ENCODE measurements at places on chromosomes 5 and 9.

DNA sequence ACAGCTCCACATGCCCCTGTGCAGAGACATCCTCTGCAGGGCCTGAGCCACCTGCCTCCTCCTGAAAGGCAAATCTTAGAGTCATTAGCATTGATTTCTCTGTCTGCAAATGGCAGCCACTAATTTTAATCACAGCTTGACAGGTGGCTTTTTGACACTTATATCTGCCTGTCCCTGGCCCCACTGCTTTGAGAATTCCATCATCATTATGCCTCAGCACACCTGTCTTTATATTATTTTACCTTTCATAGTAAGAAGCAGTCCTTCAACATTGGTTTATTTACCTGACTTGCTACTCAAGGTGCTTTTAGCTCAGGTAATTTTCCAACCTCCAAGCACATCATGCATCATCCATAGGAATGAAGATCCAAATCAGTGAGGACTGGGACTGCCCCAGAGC lies 451.3 kb downstream of the MTRR start:
- DNase-seq = no peak

GRCh38 chr9:130345897-130346385 lies 80.4 kb downstream of the HMCN2 start:
- no peak for DNase-seq

- no peak for DNase-seq
Observed at GRCh38 chr5:15834596-15835245, 334.7 kb downstream of the FBXL7 start.

DNA sequence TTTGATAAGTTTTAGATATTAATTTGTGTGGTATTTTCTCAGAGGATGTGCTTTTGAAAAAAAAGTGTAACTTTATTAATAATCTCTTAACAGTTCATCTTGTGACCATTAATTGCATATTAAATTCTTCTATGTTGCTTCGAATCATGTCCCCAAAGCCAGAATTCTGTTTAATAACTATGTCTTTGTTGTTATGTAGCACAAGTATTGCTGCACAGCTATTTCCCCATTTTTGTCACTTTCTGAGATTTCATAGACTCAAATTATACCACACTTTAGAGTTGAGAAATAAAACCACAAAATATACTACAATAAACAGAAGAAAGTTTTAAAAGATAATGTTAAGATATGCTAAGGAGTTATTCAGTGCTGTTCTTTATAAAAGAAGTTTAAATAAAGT lies 2.8 kb downstream of the MEF2C start:
- DNase-seq = no peak

GRCh38 chr9:2018162-2018643 lies 3.1 kb downstream of the SMARCA2 start:
- no peak for DNase-seq

- no peak for DNase-seq
Observed at GRCh38 chr9:85430659-85431338, 311.0 kb downstream of the AGTPBP1 start.

DNA sequence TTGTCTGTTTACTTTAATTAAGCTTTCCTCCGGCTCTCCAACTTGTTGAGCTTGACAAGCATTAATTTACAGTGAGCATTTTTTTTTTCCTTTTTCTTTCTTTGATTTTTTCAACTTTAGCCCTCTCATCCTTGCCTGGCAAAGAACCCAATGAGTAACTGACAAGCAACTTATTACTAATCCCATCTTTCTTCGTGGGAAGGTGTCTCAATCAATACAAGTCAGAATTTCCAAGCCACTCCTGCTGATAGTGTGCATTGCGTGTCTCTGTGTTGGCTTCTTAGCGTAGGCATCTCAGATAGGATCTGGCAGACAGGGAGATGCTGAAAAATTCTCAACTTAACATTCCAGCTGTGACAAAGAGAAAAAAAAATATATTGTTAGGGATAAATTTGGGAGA lies 527.7 kb upstream of the WWC1 start:
- no peak for DNase-seq

GRCh38 chr9:37121881-37122280 lies 1.5 kb downstream of the ZCCHC7 start:
- DNase-seq = no peak

DNA sequence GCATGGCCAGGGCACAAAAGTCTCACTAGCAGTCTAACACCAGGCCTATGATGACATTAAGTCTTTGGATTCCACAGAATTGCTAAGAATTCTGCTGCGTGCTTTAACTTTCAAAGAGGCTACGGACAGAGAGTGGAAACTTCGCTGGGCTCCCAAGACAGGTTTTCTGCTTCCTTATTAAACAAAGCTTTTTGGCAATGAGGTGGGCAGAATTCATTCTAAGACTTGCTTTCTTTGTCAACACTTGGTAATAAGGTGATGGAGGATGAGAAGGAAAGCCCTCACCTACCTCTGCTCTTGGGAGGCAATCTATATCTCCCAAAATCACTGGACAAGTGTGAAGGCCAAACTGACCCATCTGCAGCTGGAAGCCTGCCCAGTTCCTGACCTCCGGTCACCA lies 231.9 kb downstream of the ATPSCKMT start:
- DNase-seq = no peak

- no peak for DNase-seq
Observed at GRCh38 chr9:93965830-93966577, 10.8 kb upstream of the BARX1 start.

GRCh38 chr5:147482706-147483180 lies 27.1 kb downstream of the DPYSL3 start:
- no peak for DNase-seq

DNA sequence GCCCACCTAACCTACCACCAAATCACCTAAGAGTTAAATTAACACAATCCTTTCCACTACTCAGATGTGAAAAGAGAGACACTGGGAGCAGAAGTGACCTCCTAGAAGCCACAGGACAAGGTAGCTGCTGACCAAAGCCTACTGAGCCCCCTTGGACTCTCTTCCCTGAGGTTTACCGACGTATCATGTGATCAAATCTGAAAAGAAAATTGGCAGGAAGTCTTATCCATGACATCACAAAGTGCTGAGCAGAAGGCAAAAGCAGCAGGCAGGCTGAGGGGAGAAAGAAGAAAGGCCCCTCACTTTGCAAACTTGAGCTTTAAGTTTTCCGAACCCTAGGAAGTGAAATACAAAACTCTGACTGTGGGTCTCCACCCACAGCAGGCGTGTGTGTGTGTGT lies 11.1 kb downstream of the PRELID2 start:
- DNase-seq = no peak

DNA sequence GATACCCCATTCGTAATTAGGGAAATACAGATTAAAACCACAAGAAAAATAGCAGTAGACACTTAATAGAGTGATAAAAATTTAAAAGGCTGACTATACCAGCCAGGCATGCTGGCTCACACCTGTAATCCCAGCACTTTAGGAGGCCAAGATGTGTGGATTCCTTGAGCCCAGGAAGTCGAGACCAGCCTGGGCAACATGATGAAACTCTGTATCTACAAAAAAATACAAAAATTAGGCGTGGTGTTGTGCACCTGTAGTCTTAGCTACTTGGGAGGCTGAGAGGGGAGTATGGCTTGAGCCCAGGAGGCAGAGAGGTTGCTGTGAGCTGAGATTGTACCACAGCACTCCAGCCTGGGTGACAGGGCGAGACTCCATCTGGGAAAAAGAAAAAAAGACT lies 72.0 kb downstream of the FCHO2 start:
- no peak for DNase-seq

- no peak for DNase-seq
Observed at GRCh38 chr5:78527054-78527859, 121.3 kb downstream of the LHFPL2 start.

DNA sequence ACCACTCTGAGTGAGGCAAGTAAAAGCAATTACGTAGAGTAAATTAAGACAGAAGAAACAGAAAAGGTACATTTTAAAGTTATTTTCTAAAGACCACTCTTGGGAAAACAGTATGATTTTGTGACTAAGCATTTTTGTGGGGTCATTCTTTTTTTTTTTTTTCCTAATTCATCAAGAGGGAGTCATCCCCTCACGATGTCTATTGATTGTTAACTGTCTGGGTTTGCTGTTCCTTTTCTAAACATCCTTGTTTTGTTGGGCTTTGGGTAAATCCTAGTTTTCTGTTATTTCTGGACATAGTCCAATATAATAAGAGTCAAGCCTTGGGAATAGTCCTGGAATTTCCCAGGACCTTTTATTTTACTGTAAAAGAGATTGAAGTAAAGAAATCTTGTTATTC lies 63.8 kb downstream of the ANKRD55 start:
- DNase-seq = no peak

- no peak for DNase-seq
Observed at GRCh38 chr5:179919487-179920060, 11.9 kb upstream of the TBC1D9B start.

DNA sequence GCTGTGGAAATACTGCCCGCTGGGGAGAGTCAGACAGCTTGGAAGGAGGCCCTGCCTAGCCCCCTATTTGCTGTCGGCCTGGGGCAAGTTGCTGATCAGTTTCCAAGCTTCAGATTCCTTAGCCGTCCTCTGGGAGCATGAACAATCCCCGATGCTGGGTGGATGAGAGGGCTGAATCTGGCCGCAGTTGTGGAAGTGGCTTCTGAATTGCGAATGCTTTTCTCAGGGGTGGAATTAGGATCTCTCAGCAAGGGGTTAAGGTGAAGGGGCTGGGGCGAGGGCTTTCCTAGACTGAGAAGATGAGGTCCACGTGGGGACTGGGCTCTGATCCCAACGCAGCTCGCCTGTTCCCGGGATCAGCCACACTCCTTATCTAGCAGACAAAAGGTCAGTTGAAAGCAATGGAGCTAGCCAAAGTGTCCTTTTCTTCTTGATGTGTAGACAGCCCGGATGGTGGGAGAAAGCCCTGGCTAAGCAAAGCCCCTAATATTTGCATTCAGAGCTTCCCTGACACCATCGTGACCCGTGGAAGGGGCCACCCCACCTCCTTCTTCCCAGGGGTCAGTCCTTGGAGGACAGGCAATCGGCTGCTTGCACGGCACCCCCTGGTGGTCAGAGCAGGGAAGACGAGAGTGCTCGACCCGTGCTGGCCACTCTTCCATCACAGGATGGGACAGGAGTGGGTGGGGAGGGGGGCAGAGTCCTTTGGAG lies 54.9 kb downstream of the COL15A1 start:
- DNase-seq = no peak

- no peak for DNase-seq
Observed at GRCh38 chr9:99118782-99119466, 14.0 kb downstream of the TGFBR1 start.

- DNase-seq = no peak
Observed at GRCh38 chr5:54514291-54514690, 3.3 kb upstream of the SNX18 start.

GRCh38 chr5:172931001-172931536 lies 28.2 kb upstream of the RPL26L1 start:
- no peak for DNase-seq

DNA sequence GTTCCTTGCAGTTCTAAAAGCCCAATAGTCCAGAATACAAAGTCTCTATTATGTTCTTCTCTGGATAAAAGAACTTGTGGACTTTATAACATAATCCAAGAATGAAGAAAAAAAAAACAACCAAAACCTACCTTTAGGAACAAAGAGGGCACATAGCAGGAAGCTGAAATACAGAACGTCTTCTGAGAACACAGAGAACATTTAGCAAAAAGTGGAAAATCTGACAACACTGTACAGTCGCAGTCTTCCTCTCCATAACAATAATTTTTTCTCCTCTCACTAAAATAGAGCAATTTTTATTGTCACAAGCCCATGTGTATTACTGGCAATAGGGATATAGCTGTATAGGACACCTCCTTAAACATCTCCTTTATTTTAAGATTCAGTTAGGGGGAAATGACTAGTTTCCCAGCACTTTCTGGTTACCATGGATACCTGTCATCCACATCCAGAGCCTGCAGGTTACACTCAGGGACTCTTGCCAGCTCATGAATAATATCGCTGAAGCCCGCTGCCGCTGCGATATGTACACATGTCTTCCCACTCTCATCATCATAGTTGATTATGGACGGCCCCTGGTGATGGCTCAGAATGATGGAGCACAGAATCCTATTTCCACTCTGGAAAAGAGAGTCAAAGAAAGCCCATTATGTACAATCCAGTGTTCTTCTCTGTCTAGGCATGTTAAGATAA lies 106.5 kb downstream of the ANKRD55 start:
- no peak for DNase-seq

- no peak for DNase-seq
Observed at GRCh38 chr5:110718311-110718710, 8.2 kb downstream of the TMEM232 start.
